Placental pericyte (primary cell): ENCODE measurements at places on chromosomes 16 and 17. TPM values are rescaled to one million over a fixed set of nuclear protein-coding genes. Genes with fewer than 3 reads are reported as not detected.

The ZFPM1 gene
- 2.3 and 4.4 TPM in 2 replicates for total RNA-seq

The TLCD2 gene
- total RNA-seq: 1.0 and 5.3 TPM in 2 replicates

The CACNG1 gene
- total RNA-seq: not detected in 2 replicates

The FAAP100 gene
- total RNA-seq: 30.0 and 40.5 TPM in 2 replicates

The MED1 gene
- 17.3 and 33.5 TPM in 2 replicates for total RNA-seq

The LDHD gene
- total RNA-seq: 0.29 and 1.5 TPM in 2 replicates

The MT1H gene
- not detected in 2 replicates for total RNA-seq

The PPP1R1B gene
- not detected in 2 replicates for total RNA-seq

The TANC2 gene
- total RNA-seq: 31.1 and 48.7 TPM in 2 replicates

The HSD17B1 gene
- 6.8 and 8.4 TPM in 2 replicates for total RNA-seq

The SBK1 gene
- under 0.01 TPM in 1 of 2 replicates, not detected in the other for total RNA-seq

The RUNDC3A gene
- total RNA-seq: 0.22 TPM in 1 of 2 replicates, not detected in the other

The GALNS gene
- 31.1 and 43.8 TPM in 2 replicates for total RNA-seq

The GAST gene
- total RNA-seq: not detected in 2 replicates

The SERPINF2 gene
- 0.14 and 0.22 TPM in 2 replicates for total RNA-seq

The HOXB4 gene
- under 0.01 and 0.57 TPM in 2 replicates for total RNA-seq

The PMP22 gene
- 7.0 and 17.8 TPM in 2 replicates for total RNA-seq

The CACNG5 gene
- total RNA-seq: not detected in 2 replicates

The ELAC2 gene
- total RNA-seq: 47.9 and 109 TPM in 2 replicates

The TPSB2 gene
- not detected in 2 replicates for total RNA-seq

The ADAMTS18 gene
- 0.22 TPM in 1 of 2 replicates, not detected in the other for total RNA-seq

The TBX6 gene
- total RNA-seq: 0.14 TPM in 1 of 2 replicates, not detected in the other

The GPR179 gene
- under 0.01 TPM in 1 of 2 replicates, not detected in the other for total RNA-seq

The CMTM4 gene
- 12.0 and 17.8 TPM in 2 replicates for total RNA-seq

The KCNJ2 gene
- 2.9 and 15.8 TPM in 2 replicates for total RNA-seq

The ZSCAN10 gene
- total RNA-seq: not detected in 2 replicates

The SULT1A2 gene
- 0.44 TPM in 1 of 2 replicates, not detected in the other for total RNA-seq

The C16orf54 gene
- not detected in 2 replicates for total RNA-seq

The NEURL4 gene
- 22.1 and 25.2 TPM in 2 replicates for total RNA-seq

The GRAP gene
- under 0.01 TPM in 1 of 2 replicates, not detected in the other for total RNA-seq
